ENCODE measurements at places on chromosomes 12 and 14. TPM values are rescaled to one million over a fixed set of nuclear protein-coding genes. Genes with fewer than 3 reads are reported as not detected.

GRCh38 chr12:81162391-81163136 lies 84.7 kb downstream of the ACSS3 start:
- DNase-seq: no peak

DNA sequence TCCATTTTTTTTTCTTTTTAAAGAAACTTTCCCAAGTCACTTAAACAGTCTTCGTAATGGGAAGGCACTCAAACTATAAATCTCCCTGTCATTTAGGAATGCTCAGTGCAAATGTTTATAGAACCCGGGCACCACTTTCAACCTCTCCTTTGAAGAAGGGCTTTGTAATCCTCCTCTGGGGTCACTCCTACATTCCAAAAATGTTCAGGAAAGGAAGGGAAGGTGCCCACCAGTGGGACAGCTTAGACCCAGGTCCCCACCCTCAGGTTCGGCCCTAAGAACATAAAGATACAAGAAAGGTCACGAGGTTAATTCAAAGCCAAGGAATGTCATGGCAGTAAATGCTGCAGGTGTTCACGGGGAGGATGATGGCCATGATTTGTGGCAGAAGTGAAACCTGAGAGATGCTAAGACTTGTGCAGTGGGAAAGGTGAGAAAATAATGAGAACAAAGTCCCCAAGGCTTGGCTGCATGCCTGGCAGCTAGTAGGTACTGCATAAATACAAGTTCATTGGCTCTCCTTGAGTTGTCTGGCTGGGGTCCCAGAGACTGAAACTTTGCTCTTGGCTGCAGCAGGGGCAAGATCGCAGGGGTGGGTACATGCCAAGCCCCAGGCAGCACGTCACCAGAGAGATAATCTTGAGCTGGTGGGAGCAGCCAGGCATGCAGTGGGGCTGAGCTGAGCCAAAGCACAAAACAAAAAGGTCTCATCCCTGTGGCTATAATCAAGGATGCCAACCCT lies 21.1 kb downstream of the KRT18 start:
- DNase-seq: peak; percentile 86

- DNase-seq: no peak
Measured at GRCh38 chr14:89746654-89747053, 207.9 kb downstream of the EFCAB11 start.

- no peak for DNase-seq
Measured at GRCh38 chr12:103547929-103548328, 39.1 kb upstream of the STAB2 start.

- no peak for DNase-seq
Measured at GRCh38 chr14:42045383-42045782, 438.7 kb downstream of the LRFN5 start.

GRCh38 chr14:25908277-25909044 lies 689.4 kb downstream of the NOVA1 start:
- DNase-seq: no peak

DNA sequence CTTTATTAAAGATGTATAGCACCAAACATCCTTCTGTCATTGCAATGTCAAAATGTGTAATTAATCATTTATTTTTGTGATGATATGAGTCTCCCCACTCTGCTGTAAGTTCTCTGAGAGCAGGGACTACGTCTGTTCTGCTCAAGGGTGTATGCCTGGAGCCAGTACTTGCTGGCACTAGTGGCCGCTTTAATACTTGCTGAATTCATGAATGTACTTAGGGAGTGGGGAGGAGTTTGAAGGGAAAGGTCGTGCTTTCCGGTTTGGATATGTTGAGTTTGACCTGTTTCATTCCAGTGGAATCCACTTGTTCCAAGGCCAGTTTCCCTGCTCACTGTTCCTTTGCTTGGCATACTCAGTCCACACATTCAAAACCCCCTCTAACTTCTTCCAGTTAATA lies 1.9 kb upstream of the DCAF5 start:
- no peak for DNase-seq

- DNase-seq: no peak
Measured at GRCh38 chr14:96905825-96906224, 108.6 kb downstream of the VRK1 start.

DNA sequence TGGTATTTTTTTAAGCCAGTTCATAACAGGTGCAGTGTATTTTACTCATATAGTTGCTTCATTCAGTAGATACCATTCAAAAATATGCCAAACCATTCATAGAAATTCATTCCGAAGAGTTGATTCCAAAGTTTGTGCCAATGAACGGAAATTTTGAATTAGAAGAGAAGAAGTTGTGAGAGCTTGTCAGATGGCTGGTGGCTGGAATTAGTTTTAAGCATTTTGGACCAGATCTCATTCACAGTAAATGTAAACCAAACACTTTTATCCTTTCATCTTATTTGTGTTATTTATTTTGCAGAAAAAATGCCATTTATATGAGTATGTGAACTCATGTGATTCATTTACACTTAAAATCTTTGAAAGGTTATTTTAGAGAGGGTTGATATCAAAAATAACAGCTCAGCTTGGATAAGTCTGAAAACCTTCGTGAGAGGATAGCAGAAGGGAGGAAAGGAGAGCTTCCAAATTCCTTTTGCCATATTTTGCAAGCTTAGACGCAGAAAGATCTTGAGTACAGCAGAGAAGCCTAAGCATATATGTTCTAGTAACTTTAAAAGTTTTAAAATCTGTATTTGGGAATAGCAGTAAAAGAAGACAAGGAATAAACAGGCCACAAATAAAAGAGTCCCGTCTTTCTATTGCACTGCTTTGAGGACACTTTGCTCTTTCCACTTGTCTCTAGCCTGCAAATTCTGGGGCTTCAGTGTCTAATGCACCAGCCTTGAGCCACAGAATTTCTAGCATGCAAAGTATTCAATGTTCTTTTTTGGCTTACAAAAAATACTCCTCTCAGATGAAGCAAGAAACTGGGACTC lies 253.6 kb upstream of the FLRT2 start:
- no peak for DNase-seq

DNA sequence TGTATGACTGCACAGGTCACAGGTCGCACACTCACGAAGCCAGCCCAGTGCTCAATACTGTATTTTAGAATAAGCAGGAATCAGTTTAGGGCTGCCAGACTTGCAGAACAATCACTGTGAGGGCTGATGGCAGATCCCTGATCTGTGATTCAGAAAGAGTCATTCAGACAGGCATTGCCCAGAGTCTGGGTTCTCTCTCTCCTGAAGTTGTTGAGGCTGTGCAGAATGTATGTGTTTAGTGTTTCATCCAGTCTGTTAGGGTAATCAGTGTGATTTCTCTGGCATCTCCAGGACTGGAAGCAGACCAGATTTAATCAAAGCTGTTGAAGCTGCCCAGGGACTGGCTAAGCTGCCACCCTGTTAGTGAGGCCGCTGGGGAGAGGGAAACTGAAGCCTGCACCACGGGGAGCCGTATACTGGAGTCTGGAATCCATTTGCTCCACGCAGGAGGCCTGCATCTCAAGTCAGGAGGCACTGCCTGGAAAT lies 69.3 kb downstream of the ETV6 start:
- DNase-seq: peak; percentile 86

GRCh38 chr14:93073910-93074769 lies 41.6 kb downstream of the ITPK1 start:
- DNase-seq: no peak

- peak; percentile 32 for DNase-seq
Measured at GRCh38 chr12:89350630-89351488, 1.4 kb downstream of the DUSP6 start.

DNA sequence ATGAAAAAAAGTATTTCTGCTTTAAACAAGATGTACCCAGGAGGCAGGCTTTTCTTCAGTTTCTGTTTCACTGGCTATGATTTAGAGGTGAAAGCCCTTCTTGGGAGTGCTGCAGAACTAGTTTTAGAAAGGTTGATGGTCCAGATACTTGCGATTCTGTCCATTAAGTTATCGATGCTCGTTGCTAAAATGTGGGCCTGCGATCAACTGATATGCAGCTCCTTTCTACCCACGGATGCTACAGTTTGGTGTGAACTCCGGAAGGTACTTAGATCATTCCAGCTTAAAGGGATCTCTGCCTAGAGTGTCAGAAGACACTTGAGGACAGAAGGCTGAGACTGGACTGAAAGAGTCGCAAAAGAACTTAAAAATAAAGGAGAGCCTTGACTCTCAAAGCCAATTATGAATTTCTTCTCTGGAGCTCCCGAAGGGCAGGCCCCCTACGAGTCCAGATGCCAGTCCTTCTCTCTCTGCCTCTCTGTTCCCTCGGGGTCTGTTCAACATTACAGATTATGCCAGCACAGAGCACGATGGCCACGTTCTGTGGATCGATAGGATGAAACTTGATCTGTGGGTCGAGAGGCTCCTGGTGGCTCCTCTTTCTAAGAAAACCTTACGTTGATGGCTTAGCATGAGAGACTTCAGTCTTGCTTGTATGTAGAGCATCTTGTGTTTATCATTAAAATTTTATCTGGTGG lies 40.0 kb downstream of the FBXW8 start:
- no peak for DNase-seq

- no peak for DNase-seq
Measured at GRCh38 chr14:52862632-52863333, 71.4 kb upstream of the GNPNAT1 start.

DNA sequence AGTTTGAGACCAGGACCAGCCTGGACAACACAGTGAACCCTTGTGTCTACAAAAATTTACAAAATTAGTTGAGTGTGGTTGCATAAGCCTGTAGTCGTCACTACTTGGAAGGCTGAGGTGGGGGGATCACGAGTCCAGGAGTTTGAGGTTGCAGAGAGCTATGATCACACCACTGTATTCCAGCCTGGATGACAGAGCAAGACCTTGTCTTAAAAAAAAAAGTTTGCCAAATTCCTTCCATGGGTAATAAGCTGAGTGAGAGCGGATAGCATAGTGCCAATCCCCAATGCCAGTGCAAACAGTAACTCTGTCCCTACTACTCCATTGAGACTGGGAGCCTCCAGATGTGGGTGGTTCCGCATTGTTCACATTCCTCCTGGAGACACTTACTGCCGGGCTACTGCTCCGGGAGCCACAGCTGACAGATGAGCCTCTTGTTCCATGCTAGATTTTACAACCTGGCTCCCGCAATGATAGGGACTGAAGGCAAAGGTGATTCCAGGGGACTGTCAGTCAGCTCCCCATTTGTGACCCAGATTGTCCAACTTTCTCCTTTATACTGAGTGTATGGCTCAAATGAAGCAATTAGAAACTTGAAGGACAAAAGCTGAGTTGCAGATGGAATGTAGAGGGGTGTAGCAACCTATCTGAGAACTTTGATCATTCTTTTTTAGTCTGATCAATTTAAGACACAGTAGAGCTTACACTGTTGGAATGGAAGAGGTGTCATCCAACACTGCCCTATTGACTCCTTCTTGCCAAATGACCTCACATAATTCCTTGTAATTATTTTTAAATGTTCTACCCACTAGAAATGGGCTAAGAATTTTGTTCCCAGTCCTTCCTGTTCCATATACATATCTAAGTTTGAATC lies 13.4 kb upstream of the FRMD6 start:
- DNase-seq: peak; percentile 68

DNA sequence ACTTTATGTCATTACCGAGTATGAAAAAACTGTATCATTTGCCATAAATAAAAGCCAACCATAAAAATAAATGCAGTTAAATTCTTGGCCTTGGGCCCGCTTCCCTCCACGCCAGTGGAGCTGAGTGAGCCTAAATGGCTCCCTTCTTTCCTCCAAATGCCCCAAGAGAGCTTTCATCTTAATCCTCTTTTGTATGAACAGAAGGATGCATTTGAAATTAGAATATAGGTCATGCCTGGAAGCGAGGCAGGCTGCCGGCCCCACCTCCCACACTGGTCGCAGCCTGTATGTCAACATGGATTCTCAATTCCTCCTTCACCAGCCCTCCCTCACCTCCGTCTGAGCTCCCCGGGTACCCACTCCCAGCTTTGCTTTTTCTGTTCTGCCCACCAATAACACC lies 245.7 kb downstream of the SLC15A4 start:
- DNase-seq: no peak

DNA sequence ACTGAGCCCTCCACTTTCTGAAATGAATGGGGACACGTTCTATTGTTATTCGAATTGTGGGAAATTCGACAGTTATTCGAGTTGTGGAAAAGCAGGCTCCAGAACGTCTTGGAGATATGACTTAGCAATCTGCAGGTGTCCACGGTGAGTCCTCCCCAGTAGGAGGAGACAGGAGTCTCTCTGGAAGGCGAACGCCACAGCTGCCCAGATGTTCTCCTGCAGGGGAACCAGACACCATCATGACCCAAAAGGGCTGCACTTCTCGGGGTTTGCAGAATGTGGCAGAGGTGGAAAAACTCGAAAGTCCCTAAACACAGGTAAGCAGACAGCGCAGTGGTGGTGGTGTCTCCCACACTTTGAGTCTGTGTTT lies 363.6 kb upstream of the SFSWAP start:
- no peak for DNase-seq

GRCh38 chr14:37974421-37974820 lies 233.3 kb upstream of the SSTR1 start:
- DNase-seq: peak; percentile 6

The TGM1 gene
- 0.05 TPM for total RNA-seq

The TMEM119 gene
- total RNA-seq: not detected

The CRIP1 gene
- not detected for total RNA-seq

The CAPZA3 gene
- total RNA-seq: not detected

The BATF gene
- total RNA-seq: not detected

The PTPRB gene
- 3.4 TPM for total RNA-seq

The LGMN gene
- total RNA-seq: 62.0 TPM

The DEPDC4 gene
- total RNA-seq: 2.1 TPM

The TMTC3 gene
- total RNA-seq: 20.6 TPM

The C12orf75 gene
- 669 TPM for total RNA-seq

The IAPP gene
- not detected for total RNA-seq

The PHLDA1 gene
- total RNA-seq: 101 TPM

Measured in M059J (cell line).